Transverse colon (tissue), 4 donors: ENCODE measurements at places on chromosomes 1 and 21. TPM values are rescaled to one million over a fixed set of nuclear protein-coding genes. Genes with fewer than 3 reads are reported as not detected.

LHX8 gene
- not detected for total RNA-seq

DNA sequence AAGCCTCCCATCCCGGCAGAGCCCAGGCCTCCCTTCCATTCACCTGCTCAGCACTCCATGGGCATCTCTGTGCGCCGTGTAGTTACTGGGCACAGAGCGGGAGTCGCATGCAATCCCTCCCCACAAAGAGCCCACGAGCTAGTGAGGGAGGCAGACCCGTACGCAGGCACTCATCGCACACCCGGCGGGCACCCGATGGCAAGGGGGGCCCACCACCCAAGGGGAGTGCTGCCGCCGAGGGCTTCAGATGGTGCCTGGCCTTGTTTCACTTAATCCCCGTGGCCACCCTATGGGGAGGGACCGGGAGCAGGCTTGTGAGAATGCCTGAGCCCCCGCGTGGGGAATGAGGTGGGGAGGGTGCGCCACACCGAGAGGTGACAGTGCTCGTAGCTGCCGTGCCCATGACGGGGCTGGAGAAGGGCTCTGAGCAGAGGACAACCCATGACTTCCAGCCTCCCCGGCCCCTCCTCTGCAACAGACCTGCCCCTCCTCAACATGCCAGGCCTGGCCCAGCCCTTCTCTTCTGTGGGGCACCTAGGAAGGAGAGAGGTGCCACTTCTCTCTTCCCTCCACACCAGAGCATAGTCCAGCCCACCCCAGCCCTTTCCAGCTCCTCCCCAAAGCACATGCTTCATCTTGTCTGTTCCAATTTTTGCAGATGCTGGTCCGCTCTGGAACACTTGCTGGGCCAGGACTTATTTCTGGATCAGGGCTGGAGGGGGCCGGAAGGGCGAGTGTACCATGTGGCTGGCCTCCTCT, 30.2 kb upstream of the SELENON start:
- DNase-seq: no peak

- no peak for DNase-seq
These were observed 7.8 kb downstream of the DIPK1A start for GRCh38 chr1:92953491-92953890.

OR10Z1 gene
- not detected for total RNA-seq
